ENCODE measurements at places on chromosomes 2 and 18. TPM values are rescaled to one million over a fixed set of nuclear protein-coding genes. Genes with fewer than 3 reads are reported as not detected.

- no peak for DNase-seq
Observed at GRCh38 chr2:136131961-136132824, 14.2 kb upstream of the CXCR4 start.

DNA sequence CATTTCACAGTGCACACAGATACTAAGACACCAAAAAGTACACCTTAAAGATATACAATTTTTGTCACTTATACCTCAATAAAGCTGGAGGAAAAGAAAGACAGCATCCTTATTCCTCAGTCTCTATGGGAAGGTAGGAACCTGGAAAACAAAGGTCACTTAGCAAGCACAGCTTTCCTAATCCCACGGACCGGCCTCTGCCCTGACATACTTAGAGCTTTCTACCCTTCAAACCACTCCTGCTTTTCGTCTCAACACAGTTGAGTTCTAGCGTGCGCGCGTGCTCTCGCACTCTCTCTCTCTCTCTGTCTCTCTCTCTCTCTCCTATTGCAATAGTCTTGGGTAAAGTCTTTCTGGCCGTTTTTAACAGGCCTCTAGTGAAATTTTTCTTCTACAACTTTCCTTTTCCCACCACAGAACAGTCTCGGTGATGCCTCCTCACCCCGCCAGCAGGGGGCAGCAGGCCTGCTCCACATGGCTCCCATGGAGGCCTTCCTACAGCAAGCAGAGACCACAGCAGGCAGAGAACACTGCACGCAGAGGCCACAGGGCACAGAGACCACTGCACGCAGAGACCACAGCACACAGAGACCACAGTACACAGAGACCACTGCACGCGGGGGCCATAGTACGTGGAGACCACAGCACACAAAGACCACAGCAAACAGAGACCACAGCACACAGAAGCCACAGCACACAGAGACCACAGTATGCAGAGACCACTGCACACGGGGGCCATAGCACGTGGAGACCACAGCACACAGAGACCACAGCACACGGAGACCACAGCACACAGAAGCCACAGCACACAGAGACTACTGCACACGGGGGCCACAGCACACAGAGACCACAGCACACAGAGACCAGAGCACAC is 106.9 kb downstream of the FBXO15 start:
- DNase-seq = no peak

DNA sequence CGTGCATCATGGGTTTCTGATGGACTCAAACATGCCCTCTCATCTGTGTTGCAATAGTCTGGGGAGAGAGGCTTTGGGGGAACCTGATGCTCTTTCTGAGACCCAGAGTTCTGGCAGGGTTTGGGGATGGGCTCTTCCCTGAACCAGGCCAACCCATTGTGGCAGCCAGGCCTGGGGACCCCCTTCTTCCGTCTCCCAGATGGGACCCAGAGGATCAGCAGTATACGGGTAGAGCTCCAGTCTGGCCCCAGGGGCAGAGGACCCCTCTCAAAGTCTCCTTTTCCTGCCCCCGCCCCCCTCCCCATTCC is 333.7 kb downstream of the DYSF start:
- no peak for DNase-seq

GRCh38 chr2:178891959-178892485 is 84.8 kb upstream of the TTN start:
- no peak for DNase-seq

GRCh38 chr2:49582946-49583345 is 428.6 kb upstream of the FSHR start:
- DNase-seq = no peak

DNA sequence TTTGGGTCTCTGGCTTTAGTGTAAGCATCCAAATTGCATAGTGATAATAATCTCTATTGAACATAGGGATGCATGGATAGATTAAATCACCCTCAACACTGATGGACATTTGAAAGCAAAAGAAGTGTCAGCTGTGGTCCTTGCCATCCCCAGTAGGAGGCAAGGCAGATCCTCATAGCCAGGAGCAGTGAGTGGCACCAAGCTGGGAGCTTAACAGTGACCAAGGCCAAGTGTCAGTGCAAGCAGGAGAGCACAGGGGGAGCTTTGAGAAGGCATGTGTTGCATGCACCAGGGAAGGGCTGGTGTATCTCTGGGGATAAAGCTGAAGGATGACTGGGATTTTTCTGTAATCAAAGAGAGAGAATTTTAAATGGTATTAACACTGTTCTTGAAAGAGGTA is 14.7 kb downstream of the SLC14A1 start:
- no peak for DNase-seq

DNA sequence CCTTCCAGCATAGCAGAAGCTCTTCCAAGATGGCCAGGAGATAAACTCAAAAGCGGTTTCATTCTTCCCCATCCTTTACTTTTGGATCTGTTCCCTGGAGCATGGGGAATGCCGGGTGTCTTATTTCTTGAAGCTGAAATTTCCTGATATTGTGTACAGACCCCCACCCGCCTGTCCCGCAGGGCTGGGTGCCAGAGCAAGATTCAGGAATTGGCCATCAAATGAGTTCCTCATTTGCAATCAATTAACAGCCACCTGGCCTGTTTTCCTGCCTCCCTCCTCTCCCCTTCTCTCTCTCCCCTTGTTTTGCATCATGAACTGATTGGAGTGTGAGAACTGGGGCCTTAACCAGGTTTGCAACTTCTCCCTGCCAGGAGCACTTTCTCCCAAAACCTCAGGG is 202.1 kb downstream of the SH3RF3 start:
- DNase-seq = no peak

Gene KLHL29
- total RNA-seq = 22.3 TPM

Gene DSC2
- 12.6 TPM for total RNA-seq

DNA sequence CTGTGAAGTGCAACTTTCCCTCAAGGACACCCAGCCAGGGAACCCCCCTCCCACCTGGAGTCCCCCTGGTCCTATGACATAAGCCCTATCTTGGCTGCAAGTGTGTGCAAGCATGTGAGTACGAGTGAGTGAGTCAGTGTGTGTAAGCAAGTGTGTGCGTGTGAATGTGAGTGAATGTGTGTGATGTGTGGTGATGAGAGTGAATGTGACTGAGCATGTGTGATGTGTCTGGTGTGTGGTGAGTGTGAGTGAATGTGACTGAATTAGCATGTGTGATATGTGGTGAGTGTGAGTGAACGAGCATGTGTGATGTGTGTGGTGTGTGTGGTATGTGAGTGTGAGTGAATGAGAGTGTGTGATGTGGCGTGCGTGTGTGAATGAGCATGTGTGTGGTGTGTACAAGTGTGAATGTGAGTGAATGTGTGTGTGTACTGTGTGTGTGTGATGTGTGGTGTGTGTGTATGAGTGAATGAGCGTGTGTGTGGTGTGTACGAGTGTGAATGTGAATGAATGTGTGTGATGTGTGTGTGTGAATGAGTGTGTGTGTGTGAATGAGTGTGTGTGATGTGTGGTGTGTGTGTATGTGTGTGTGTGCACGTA is 68.8 kb upstream of the SMAD7 start:
- DNase-seq = no peak

GRCh38 chr2:106800976-106801655 is 84.9 kb downstream of the ST6GAL2 start:
- DNase-seq = no peak

- no peak for DNase-seq
Observed at GRCh38 chr2:70173520-70173919, 17.3 kb downstream of the C2orf42 start.

- DNase-seq = no peak
Observed at GRCh38 chr2:39486071-39486470, 49.0 kb upstream of the MAP4K3 start.

GRCh38 chr18:47679864-47680263 is 250.6 kb downstream of the SMAD2 start:
- no peak for DNase-seq

Gene NGEF
- total RNA-seq = 12.0 TPM

- DNase-seq = no peak
Observed at GRCh38 chr2:35510636-35511035, 844.9 kb upstream of the CRIM1 start.

- DNase-seq = no peak
Observed at GRCh38 chr2:219120082-219120481, 40.5 kb downstream of the NHEJ1 start.

GRCh38 chr18:5195656-5196055 is 1.4 kb downstream of the AKAIN1 start:
- DNase-seq = no peak

GRCh38 chr18:3468833-3469232 is 18.9 kb downstream of the TGIF1 start:
- DNase-seq = no peak

Gene MATN3
- total RNA-seq = 0.89 TPM

GRCh38 chr2:144605231-144605840 is 85.4 kb upstream of the ZEB2 start:
- DNase-seq = no peak

GRCh38 chr2:240685771-240686371 is 3.2 kb upstream of the AQP12B start:
- no peak for DNase-seq

Gene ERLEC1
- 50.5 TPM for total RNA-seq

Gene TRIP12
- 204 TPM for total RNA-seq

DNA sequence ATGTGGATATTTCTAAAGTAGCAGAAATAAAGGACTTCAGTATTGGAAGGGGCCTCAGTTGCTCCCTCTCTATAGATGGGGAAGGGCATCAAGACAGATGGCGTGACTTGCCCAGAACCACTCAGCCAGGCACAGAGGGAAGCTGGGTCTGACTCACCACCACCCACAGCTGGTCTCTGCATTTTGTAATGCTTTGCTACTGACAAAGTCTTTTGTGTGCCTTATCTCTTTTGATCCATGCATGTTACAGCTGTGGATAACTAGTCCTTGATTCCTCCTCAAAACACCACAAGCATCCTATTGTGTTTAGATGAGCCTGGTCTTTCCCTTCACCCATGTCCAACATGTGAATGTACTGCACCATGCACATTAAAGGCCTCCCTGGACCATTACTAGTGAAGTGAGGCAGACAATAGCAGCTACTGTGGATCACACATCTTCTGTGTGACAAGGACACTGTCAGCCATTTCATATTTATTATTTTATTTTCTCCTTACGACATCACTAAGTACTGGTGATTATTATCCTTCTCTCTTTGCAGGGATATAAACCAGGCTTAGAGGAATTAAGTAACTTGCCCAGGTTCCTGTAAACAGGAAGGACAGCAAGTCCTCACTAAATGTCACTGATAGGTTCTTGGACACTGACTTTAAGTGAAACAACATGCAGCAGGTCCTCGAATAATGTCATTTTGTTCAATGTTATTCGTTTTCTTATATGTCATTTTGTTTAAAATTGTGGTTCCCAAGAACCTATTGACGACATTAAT is 29.6 kb upstream of the IL37 start:
- DNase-seq = no peak

- no peak for DNase-seq
Observed at GRCh38 chr2:237873421-237873831, 14.0 kb downstream of the RAMP1 start.

Gene TACR1
- 0.83 TPM for total RNA-seq

DNA sequence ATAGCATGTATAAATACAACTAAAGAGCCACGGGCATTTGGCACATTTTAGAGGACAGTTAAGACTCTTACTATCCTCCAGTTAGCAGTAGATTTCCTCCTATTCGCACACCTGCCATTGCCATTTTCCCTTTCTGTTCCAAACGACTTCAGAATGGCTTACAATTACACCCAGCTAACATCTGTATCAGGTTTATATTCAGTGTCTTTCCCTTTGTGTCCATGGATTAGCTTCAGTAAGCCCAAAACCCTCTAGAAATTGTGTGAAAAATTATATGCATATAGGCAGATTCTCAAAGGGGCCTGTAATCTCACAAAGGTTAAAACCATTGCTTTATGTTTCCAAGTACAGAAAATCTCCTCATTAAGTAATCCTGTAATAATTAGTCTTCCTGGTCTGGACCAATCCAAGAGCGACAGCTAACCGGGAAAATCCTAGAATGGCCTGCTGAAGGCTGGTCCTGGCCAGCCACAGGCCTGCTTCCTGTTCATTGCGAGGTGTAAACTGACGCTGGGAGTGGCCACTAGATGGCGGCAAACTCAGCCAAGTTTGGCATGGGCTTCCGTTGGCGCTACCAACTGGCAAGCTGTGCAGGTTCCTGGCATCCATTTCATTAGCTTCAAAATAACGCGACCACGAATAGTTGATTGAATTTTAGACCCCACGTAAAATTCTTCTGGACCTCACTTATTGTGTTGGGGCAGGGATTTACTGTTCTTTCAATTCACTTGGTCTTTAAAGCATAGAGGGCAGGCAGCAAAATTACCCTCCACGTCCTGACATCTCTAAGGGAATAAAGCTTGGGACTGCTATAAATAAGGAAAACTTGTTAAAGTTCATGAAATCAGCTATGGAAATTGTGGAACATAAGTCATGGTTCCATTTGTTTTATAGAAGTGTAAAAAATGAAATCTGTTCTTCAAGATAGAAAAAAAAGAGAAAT is 17.1 kb downstream of the ARHGAP25 start:
- DNase-seq = peak; percentile 95

DNA sequence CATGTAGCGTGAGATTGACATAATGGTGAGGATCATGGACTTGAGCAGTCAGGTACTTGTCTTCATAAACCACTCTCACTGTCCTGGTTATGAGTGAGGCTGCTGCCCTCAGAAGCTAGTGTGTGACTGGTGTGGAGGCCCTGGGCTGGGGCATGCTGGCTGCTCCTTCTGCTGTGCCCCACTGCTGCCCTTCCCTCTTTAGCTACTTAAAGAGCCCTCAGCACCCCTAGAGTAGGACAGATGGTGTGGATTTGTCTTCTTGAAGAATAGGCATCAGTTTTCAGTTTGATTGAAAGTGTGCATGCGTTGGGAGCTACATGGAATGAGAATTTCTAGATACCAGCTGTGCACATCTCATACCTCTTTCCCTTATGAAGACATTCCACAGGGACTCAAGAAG is 15.4 kb downstream of the CPLX4 start:
- DNase-seq = no peak

DNA sequence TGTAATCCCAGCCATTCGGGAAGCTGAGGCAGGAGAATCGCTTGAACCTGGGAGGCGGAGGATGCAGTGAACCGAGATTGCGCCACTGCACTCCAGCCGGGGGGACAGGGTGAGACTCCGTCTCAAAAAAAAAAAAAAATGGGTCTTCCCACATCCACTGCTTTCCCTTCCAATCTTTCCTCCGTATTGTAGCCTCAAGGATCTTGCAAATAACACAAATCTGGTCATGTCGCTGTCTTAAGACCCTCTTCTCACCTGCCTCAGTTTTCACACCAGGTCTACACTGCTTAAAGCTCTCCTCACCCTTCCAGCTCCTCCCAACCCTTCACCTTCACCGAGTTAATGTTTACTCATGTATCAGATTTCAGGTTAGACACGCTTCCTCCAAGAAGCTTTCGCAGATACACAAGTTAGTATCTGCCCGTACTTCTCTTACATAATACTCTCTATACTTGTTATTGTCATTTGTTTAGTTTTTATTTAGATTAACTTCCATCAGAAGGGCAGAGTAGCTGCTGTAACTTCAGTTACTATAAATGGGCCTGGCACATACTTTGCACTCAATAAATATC is 1.5 kb downstream of the IER3IP1 start:
- DNase-seq = peak; percentile 13

Gene DSG2
- total RNA-seq = 103 TPM

Gene TWIST2
- 5.9 TPM for total RNA-seq

Gene CCDC68
- total RNA-seq = 9.8 TPM

- no peak for DNase-seq
Observed at GRCh38 chr2:216688731-216689340, 6.5 kb downstream of the IGFBP5 start.

GRCh38 chr2:210072922-210073509 is 70.6 kb downstream of the RPE start:
- DNase-seq = peak; percentile 44

- DNase-seq = no peak
Observed at GRCh38 chr18:36504928-36505327, 207.4 kb downstream of the FHOD3 start.

Gene UBXN4
- 106 TPM for total RNA-seq

Gene CD207
- 0.52 TPM for total RNA-seq

Data from mucosa of gallbladder (tissue), 1 donor.